Mesendoderm (in vitro differentiated cells): ENCODE measurements at places on chromosomes 4 and X.

- no peak for DNase-seq
Measured at GRCh38 chr4:75671802-75672421, 1.3 kb downstream of the G3BP2 start.

DNA sequence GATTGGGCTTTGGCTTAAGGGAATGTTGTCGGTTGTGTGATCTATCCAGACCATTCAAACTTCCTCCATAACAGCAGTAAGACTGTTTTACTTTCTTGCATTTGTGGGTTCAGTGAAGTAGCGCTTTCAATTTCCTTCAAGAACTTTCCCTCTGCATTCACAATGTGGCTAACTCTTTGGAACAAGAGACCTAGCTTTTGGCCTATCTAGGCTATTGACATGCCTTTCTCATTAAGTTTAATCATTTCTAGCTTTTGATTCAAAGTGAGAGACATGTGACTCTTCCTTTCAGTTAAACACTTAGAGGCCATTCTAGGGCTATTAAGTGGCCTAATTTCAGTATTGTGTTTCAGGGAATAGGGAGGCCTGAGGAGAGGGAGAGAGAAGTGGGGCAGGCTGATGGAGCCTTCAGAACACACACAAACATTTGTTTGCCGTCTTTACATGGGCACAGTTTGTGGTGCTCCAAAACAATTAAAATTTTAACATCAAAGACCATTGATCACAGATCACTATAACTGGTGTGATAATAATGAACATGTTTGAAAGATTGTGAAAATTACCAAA is 34.1 kb downstream of the ADH5 start:
- no peak for DNase-seq

- peak; percentile 83 for DNase-seq
Measured at GRCh38 chrX:153708415-153708814, 15.8 kb downstream of the BCAP31 start.

GRCh38 chrX:47564438-47565085 is 3.6 kb downstream of the ARAF start:
- DNase-seq: no peak
